Activated T-helper 2 cell treated with anti-CD3 and anti-CD28 coated beads, Interferon-gamma antibody, Interleukin-2, Interleukin-4, amounts not matched to agents 10 μg/mL and 5 μg/mL and 100 μg/mL, durations not matched to agents 14 hours and 24 hours and 36 hours (primary cell): ENCODE measurements at places on chromosomes 3 and 15. TPM values are rescaled to one million over a fixed set of nuclear protein-coding genes. Genes with fewer than 3 reads are reported as not detected.
A peak's percentile ranks its signal among the peaks of the same experiment; 100 is the strongest.

Gene CCDC14
- total RNA-seq, result 48.0 and 51.7 TPM in 2 replicates

Gene CHRM5
- total RNA-seq, result not detected in 2 replicates

Gene RASGRP1
- 108 and 113 TPM in 2 replicates for total RNA-seq

Gene ULK4
- total RNA-seq, result 7.5 and 8.1 TPM in 2 replicates

Gene GREM1
- total RNA-seq, result 0.23 TPM in 1 of 2 replicates, not detected in the other

Gene LRRC3B
- not detected in 2 replicates for total RNA-seq

DNA sequence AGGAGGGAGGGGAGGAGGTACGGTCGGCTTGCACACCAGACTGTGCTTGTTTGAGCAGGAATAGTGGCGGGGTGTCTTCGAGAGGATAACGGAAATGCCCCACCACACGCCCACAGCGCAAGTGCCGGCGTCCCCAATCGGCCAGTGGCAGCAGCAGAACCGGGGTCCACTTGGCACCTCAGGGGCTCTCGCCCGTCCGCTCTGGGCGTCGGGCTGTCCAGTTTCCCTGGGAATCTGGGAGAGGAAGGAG, 53.7 kb downstream of the CCDC54 start:
- peak; percentile 11 for DNase-seq
